ENCODE measurements at places on chromosomes 7 and 10. TPM values are rescaled to one million over a fixed set of nuclear protein-coding genes. Genes with fewer than 3 reads are reported as not detected.

The AASS gene
- total RNA-seq = 2.4 TPM

The SPDYE11 gene
- not detected for total RNA-seq

The CNNM1 gene
- total RNA-seq = 1.6 TPM

The MLXIPL gene
- 0.07 TPM for total RNA-seq

The CACNA2D1 gene
- total RNA-seq = 8.3 TPM

The NRCAM gene
- not detected for total RNA-seq

The INTS1 gene
- 55.0 TPM for total RNA-seq

The HOXA9 gene
- 66.1 TPM for total RNA-seq
